Activated CD4-positive, alpha-beta T cell treated with anti-CD3 and anti-CD28 coated beads for 24 hours (primary cell): ENCODE measurements at places on chromosomes 3 and 15.

DNA sequence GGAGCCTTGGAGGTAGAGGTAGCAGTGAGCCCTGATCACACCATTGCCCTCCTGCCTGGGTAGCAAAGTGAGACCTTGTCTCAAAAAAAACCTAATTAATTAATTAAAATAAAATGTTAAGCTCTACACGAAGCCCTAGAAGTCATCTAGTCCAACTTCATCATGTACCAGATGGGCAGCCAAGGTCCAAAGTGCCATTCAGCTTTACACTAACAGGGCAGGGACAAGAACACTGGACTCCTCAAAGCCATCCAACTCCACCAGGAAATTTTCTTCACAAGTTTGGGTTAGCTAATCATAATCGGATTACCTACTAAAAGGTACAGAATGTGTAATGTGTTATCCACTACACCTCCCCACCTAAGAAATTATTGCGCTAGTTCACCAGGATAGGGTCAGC lies 48.8 kb downstream of the WWTR1 start:
- no peak for DNase-seq

- no peak for DNase-seq
Measured at GRCh38 chr3:55790596-55791350, 303.7 kb upstream of the WNT5A start.

DNA sequence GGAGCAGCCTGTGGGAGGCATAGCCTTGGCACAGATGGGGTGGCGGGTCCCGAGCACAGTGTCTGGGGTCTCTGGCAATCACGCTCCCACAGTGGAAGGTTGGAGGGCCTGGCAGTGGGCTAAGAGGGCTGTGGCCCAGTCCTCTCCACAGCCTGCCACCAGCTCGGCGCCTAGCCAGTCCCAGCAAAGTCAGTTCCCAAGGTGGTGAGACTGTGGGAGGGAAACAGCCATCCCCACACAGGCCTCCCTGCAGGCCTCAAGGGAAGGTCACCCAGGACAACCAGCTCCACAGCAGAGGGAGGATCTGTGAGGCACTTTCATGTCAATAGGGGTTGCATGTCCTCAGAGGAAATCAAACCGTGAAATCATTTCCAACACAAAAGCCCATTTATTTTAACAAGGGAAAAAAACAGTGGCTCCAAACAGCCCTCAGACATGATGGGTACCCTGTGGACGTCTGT lies 27.6 kb upstream of the LIMD1 start:
- no peak for DNase-seq

DNA sequence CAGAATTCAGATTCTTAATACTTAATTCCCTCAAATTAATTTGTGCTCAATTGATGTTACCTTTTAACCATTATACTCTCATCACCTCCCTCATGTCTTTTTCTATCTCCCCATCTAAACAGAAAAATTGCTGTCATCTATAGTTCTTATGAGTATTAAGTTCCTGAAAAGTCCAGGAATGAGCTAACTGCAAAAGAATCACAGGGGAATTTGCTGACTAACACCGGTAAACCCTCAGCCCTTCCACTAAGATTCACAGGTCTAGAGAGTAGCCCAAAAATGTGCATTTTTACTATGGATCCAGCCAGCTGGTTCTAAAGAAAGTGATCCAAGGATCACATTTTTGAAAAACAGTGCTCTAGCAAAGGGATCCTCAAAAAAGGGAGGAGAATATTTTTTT lies 67.0 kb downstream of the SETD2 start:
- no peak for DNase-seq

- no peak for DNase-seq
Measured at GRCh38 chr15:59376733-59377132, 4.1 kb upstream of the MYO1E start.

GRCh38 chr3:173920386-173920785 lies 522.8 kb downstream of the NLGN1 start:
- no peak for DNase-seq

DNA sequence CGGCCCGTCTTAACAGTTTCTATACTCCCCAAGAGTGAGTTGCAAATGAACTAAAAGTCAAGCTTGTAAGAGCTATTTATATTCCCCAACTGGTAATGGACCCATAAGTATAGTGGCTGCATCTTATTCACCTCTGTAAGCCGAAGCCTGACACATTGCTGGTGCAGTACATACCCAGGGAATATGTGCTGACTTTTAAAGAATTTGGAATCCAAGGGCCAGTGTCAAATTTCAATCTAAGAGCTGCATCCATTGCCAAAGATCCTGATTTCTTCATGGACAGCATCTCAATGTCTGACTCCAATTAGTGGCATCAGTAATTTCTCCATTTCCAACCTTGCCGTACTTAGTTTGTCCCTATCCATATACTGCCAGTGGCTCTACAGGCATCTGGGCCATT lies 42.0 kb downstream of the FRMD4B start:
- no peak for DNase-seq

- DNase-seq = no peak
Measured at GRCh38 chr3:8848696-8849131, 79.3 kb upstream of the OXTR start.

DNA sequence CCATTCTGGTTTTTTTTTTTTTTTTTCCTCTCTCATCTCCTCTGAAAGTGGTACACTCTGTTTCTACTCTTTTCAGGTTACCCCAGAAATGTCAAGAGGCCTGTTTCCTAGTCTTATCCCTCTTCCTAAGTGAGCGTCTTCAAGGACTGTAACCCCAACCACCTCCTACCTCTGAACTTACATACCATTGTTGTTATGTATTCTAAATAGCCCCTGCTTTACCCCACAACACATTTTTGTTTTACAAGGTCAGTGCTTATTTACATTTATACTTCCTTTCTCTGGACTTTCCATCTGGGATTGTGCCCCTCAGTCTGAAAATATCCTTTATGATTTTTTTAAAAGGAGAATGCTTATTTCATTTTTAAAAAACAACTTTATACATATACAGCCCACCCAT lies 38.8 kb downstream of the PTH1R start:
- DNase-seq = no peak

GRCh38 chr3:16665282-16665741 lies 60.1 kb upstream of the DAZL start:
- no peak for DNase-seq

DNA sequence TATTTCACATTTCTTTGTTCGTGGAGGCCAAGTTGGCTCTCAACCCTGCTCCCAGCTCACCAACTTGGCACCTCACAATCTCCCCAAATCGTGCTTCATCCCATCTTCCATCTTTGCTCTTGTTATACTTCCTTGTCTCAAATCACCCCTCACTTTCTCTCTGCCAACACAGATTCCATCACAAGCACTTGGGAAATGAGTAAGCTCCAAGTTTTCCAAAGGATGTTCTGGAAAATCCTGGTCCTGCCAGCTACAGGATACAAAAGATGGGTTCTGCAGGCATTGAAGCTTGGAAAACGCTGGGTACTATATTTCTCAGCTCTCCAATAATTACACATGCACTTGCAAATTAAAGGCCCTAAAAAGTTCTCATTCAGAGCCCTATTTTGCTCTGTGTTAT lies 4.1 kb upstream of the TM4SF4 start:
- DNase-seq = no peak

DNA sequence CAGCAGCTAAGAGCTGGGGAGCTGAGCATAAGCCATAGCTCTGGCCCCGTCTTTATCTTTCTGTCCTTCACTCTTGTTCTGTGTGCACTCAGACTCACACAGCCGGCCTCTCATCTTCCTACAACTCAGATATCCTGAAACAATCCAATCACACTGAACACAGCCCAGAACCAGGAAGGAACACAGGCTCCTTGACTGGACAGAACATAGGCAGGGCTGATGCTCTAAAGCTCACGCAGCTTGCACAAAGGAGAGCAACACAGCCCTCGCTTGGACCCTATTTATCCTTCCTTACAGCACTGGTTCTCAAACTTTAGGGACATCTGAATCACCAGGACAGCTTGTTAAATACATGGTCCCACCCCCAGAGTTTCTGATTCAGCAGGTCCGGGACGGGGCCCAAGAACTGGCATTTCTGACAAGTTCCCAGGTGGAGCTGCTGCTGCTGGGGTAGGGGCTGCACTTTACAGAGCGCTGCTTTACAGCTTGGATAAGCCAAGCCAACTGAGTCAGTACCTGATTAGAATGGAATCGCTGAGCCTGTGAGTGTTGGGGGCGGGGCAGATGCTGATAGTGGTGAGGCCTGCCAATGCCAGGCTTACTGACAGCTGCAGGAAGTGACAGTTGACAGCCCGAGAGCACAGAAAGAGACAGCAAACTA lies 65.1 kb downstream of the MRPL46 start:
- no peak for DNase-seq

GRCh38 chr15:66836231-66837030 lies 134.4 kb downstream of the SMAD6 start:
- DNase-seq = no peak

GRCh38 chr3:170128977-170129431 lies 52.5 kb downstream of the PHC3 start:
- no peak for DNase-seq

GRCh38 chr15:31328969-31329639 lies 2.5 kb downstream of the KLF13 start:
- DNase-seq = no peak

GRCh38 chr3:67692621-67693020 lies 38.2 kb upstream of the SUCLG2 start:
- no peak for DNase-seq
